ENCODE measurements at places on chromosomes 2 and 18.
A peak's percentile ranks its signal among the peaks of the same experiment; 100 is the strongest.

DNA sequence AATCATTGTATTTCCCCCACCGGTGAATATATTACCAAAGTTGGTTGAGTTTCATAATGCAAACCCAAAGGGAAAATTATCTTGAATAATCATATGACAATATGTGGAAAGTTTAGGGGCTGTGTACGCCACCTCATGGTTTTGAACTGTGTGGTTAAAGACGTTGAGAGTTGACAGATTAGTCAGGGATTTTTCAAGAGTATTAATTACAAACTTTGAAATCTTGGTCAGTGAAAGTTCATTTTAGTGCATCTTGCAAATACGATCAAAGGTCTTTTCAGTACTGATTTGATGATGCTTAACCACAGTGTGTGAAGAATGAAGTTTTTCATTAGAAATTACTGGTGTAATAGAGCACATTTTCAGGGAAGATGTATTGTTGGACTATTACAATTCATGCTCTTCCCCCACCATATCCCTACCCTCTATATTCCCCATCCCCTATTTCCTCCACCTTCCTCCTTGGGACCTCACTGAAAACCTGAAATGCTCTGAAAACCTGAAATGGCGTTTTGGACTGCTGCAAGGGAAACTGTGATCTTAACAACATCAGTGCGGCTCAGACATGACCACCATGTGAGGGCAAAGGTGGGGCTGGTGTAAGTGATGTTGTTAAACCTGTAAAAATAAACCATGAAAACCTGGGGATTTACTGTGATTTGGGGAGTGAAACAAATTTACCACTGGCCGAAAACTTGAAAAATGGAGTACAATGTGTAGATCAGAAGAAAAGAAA lies 4.5 kb upstream of the BCL2L11 start:
- no peak for DNase-seq

GRCh38 chr2:225355788-225356187 lies 43.7 kb upstream of the NYAP2 start:
- DNase-seq, result no peak

GRCh38 chr2:141455211-141455826 lies 675.5 kb downstream of the LRP1B start:
- no peak for DNase-seq

DNA sequence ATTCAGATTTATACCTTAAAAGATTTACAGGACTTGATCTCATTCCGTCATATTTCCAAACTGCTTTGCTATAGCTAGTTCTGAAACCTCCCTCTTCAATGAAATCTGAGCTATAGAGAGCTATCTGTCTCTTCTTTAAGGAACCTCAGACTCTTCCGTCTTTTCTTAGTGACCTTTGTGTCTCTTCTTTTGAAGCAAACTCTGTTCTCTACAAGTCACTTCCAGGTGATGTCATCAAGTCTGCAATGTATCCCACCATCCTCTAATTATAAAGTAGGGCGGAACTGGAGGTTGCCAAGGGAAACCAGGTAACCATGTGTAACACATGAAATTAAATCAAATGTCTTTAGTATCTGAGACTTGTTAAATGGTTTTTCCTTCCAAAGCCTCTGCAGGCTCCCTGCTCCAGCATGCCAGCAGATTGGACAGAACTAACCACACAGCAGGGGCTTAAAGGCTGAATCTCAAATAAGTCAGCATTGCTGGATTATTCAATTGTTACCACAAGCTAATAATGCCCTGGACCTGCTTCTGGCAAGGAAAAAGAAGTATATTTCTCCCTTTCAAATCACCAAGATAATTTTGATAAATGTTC lies 41.2 kb upstream of the PEX13 start:
- DNase-seq, result no peak

- no peak for DNase-seq
Observed at GRCh38 chr2:120020554-120020953, 7.7 kb downstream of the EPB41L5 start.

GRCh38 chr18:69586537-69586936 lies 185.8 kb downstream of the DOK6 start:
- DNase-seq, result peak; percentile 12

DNA sequence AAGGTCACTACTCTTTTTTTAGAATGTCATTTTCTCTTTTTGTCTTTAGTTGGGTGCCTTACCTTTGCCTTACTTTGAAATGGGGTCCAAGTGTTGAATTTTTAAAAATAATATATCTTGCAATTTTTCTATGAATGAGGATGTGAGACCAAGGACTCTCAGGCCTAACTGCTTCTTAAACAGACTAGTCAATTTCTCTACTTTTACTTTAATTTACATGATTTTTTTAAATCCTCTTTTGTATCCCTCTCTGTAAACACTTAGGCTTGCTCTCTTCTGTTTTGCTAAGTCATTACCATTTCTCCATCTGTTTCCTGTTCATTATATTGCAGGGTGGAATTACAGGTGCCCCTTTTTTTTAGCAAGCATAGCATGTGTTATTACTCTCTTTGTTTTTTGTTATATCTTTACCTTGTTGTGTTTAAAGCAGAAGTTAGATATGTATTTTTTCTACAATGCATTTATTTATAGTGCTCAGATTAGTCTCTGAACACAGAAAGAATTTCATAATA lies 261.8 kb downstream of the SPAG16 start:
- DNase-seq, result no peak

DNA sequence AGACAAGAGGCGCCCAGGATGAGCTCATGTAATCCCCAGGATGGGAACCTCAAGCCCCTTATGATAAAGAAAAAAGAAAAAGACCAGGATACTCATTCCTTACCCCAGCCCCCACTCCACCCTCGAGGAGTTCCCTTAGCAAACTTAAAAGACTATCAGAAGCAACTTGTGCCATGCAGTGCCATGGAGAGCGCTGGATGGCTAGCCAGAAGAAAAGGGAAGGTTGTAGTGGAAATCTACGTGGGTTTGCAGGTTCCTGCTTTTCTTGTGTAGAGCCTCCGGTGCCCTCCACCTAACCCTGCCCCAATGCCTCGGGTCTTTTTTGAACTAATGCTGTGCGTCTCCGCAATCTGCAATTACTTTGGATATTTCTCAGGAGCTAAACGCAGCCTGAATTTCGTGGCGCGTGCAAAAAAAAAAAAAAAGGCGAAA lies 16.2 kb upstream of the BCL11A start:
- DNase-seq, result peak; percentile 50

DNA sequence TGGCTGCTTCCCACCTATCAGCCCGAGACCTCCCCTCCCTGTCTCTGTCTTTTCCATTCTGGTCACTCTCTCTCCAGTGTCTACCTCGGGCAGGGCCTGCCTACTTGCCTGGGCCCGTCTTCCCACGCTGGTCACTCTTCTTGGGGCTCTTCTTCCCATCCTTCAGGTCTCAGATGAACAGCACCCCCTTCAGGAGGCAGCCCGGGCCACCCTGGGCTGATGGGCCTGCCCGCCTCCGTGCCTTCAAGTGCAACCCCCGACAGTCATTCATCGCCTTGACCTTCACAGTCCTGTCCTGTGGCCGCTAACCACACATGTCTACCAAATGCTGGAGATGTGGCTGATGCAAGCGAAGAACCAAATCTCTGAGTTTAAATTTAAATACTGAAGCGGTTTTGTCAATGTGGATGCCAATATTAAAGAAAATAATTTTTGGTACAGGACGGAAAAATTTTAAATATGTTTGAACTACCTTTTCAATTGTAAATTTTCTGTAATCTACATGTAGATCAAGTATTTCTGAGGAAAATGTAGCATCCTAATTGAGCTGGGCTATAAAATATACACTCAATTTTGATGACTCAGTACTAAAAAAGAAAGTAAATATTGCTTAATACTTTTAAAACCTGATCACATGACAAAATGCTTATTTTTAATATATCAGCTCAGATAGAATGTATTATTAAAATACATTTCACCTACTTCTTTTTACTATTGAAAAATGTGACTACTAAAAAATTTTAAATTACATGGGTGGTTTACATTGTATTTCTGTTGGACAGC lies 96.4 kb downstream of the LAMA1 start:
- DNase-seq, result no peak

GRCh38 chr2:39135690-39136259 lies 14.9 kb upstream of the SOS1 start:
- no peak for DNase-seq

DNA sequence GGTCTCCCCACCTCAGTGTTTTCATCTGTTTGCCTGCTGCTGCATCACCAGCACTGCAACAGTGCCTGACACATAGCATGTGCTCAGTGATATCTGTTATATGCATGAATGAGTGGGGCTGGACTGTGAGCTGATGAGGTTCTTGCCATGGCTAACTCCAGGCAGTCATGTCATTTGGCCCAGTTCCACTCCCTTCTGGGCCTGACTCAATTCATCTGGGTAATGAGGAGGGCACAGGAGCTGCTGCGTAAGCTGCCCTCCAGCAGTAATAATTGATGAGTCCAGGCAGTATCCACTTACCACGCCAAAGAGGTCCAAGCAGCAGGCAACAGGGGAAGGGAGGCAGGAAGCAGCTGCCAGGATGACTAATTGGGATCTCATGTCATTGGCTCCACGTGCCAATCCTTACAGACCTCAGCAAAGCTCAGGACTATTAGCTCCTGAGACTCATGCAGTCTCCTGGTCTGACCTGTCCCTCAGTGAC lies 34.1 kb upstream of the MAT2A start:
- DNase-seq, result no peak
